ENCODE measurements at places on chromosomes 4 and X.

GRCh38 chr4:140834839-140835495, 78.8 kb upstream of the TBC1D9 start:
- no peak for DNase-seq

GRCh38 chrX:45001048-45001447, 128.1 kb downstream of the KDM6A start:
- no peak for DNase-seq

DNA sequence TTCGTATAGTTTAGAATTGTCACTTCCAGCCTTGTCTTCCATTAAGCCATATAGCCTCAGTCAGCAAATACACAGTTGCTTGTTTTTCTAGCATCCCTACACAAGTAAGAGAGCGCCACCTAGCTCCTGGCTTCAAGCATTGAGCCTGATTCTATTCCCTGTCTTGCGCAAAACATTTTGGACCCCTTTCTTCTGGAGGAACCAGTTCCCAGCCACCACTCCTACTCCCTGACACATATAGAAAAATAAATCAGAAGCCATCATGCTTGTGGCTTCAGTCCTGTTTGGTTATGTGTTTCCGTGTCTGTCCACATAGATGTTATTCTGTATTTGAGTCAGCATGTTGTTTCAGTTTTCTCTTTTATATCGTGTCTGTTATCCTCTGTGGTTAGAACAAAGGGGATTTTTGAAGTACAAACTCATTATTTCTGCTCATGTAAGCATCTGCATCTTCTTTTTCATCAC, 59.9 kb downstream of the GK start:
- peak; percentile 52 for DNase-seq

- DNase-seq, result no peak
These were observed 34.8 kb upstream of the CBR4 start for GRCh38 chr4:169044714-169045447.

- DNase-seq, result no peak
These were observed 272.1 kb downstream of the RPA4 start for GRCh38 chrX:97155816-97156215.

DNA sequence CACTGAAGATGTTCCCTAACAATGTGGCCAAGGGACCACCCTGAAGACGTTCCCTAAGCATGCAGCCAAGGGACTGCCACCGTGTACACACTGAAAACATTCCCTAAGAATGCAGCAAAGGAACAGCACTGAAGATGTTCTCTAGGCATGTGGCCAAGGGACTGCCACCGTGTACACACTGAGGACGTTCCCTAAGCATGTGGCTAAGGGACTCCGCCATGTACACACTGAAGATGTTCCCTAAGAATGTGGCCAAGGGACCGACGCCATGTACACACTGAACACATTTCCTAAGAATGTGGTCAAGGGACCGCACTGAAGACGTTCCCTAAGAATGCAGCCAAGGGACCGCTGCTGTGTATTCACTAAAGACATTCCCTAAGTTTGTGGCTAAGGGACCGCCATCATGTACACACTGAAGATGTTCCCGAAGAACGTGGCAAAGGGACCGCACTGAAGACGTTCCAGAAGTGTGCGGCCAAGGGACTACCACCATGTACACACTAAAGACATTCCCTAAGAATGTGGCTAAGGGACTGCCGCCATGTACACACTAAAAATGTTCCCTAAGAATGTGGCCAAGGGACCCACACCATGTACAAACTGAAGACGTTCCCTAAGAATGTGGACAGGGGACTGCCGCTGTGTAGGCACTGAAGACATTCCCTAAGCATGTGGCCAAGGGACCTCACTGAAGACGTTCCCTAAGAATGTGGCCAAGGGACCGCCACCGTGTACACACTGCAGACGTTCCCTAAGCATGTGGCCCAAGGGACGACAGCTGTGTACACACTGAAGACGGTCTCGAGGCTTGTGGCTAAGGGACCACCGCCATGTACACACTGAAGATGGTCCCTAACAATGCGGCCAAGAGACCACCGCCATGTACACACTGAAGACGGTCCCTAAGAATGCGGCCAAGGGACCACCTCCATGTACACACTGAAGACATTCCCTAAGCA, 54.8 kb downstream of the DHRSX start:
- no peak for DNase-seq

GRCh38 chr4:176800891-176801534, 8.3 kb upstream of the VEGFC start:
- no peak for DNase-seq

- DNase-seq, result no peak
These were observed 78.5 kb upstream of the BLTP1 start for GRCh38 chr4:122073615-122074014.

DNA sequence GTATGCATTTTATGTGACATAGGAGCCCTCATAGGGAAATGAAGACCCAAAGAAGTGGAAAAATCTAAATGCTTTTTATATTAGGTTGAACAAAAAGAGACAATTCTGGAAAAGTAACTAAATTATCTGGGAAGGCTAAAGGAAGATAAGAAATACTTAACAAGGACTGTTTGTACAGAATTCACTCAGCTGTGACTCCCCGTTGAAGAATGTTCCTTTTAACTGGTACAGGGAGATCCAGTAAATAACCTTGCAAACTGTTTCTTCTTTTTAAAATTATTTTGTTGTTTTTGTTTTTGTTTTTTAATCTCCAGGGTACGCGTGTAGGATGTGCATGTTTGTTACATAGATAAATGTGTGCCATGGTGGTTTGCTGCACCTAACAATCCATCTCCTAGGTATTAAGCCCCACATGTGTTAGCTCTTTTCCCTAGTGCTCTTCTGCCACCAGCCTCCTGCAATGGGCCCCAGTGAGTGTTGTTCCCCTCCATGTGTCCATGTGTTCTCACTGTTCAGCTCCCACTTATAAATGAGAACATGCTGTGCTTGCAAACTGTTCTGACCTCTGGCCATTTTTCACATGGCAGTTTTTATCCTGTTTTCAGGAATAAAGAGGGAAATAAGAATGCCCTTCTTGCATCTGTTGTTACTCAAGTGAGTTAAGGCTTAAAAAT, 81.7 kb downstream of the PWWP3B start:
- DNase-seq, result no peak

GRCh38 chr4:11323771-11324170, 104.9 kb downstream of the HS3ST1 start:
- DNase-seq, result no peak

DNA sequence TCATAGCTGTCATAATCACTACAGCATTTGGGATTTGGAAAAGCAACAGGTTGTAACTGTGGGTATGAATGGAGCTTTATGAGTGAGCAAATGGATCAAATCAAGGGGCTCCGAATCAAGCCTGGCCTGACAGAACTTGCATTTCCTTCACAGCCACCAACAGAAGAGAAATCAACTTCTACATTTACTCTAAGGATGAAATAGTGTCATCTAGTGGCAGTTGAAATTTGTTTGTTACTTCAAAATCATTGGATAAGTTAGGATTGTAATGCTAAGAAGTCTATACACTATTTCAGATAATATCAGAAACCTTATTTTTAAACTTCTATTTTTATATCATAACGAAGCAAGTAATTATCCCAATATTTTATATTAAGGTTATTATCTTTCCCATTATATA, 10.7 kb upstream of the WDR17 start:
- DNase-seq, result no peak

- no peak for DNase-seq
These were observed 29.5 kb downstream of the MAGEB17 start for GRCh38 chrX:16196829-16197228.

DNA sequence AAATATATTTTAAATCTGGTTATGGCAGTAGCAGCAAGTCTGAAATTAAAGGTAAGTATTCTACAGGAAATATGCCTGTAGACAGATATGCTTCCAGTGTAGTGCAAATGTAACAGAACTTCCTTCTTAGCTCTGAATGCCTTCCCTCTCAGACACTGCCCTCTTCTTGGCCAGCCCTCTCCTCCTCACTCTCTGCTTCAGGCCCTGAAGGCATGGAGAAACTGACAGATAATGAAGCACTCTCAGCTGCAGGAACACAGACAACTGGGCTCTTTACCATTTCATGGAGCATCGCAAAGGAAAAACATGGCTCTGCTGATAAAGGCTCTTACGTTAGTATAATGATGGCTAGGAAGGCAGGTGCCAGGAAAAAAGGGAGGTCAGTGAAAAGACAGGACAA, 431.5 kb upstream of the RASGEF1B start:
- DNase-seq, result no peak

DNA sequence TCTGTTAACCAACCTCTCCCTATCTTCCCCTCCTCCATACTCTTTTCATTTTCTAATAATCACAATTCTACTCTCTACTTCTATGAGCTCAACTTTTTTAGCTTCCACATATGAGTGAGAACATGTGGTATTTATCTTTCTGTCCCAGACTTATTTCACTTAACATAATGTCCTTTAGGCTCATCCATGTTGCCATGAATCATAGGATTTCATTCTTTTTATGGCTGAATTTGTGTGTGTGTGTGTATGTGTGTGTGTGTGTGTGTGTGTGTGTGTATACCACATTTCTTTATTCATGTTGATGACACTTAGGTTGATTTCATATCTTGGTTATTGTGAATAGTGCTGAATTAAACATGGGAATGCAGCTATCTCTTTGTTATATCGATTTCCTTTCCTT, 37.4 kb downstream of the RUFY3 start:
- peak; percentile 18 for DNase-seq

GRCh38 chrX:100871594-100872560, 2.3 kb downstream of the NOX1 start:
- DNase-seq, result peak; percentile 17

DNA sequence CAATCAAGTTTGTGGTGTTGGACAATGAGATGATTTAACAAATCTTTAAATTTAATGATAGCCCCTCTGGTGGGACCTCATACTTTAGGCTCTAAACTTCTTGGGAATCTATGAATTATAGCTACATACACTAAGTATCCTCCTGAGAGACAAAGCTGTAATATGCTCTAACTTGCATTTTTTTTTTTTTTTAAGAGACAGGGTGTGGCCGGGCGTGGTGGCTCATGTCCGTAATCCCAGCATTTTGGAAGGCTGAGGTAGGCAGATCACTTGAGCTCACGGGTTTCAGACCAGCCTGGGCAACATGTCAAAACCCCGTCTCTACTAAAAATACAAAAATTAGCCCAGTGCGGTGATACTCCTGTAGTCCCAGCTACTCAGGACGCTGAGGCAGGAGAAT, 23.3 kb upstream of the COQ2 start:
- no peak for DNase-seq

DNA sequence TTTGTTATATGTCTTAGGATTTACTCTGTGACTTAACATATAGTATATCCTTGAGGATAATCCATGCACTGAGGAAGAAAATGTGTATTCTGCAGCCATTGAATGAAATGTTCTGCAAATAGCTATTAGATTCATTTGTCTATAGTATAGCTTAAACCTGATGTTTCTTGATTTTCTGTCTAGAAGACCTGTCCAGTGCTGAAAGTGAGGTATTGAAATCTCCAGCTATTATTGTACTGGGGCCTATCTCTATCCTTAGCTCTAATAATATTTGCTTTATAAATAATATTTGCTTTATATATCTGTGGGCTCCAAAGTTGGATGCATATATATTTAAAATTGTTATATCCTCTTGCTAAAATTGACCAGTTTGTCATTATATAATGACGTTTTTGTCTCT, 26.7 kb upstream of the MAGEC3 start:
- no peak for DNase-seq
